ENCODE measurements at places on chromosomes 2 and 18.

- peak; percentile 65 for DNase-seq
Measured at GRCh38 chr2:201128933-201129505, 13.1 kb downstream of the CFLAR start.

DNA sequence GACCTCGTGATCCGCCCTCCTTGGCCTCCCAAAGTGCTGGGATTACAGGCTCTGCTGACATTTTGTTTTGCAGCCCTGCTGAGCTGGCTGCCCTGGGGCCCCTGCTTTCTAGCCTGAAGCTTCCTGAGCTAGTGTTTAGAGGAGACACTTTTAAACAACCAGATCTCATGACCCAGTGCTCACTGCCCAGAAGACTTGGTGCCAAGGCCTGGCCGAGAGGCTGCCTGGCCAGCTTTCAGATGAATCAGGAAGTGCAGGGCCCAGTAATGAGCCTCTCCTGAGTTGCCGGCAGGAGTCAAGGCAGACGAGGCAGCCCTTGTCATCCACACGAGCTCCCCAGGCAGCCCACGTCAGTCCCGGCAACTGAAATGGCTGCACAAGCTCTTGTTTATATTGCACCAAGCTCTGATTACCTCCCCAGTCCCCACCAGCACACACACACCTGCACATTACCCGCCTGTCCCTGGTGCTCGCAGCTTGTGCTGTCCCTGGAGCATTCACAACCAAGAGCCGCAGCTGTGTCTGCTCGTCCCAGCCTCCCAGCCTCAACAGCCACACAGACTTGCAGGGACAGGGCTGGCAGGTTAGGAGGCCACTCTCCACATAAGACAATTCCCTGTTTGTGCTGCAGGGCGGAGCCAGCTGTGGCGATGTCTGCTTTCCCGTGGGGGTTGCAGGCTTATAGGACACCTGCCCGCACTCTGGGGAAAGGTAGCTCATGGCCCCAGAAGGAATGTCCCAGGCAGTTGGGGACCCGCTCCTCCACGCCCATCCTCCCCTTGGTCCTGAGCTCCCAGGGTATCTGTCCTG is 331.2 kb upstream of the MYT1L start:
- DNase-seq = no peak

DNA sequence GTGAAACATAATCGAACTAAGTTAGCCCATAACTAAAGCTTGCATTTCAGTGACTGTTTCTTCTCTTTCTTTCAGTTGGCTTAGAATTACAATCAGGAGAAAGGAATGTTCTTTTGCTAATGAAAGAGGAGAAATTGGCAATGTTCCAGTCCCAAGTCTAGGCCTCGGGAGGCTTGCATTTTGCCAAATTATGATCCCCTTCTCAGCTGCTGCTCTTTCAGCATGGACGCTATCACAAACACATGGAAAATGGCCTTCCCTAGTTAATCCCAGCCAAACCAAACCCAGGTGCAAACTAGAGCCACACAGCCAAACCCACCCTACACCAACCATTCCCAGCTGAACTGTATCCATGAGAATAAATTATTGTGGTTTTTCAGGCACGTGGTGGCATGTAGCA is 605.2 kb upstream of the LRRTM4 start:
- DNase-seq = no peak

GRCh38 chr2:206784559-206785353 is 19.4 kb downstream of the FASTKD2 start:
- DNase-seq = no peak

GRCh38 chr2:180660207-180660606 is 320.2 kb upstream of the UBE2E3 start:
- DNase-seq = no peak

DNA sequence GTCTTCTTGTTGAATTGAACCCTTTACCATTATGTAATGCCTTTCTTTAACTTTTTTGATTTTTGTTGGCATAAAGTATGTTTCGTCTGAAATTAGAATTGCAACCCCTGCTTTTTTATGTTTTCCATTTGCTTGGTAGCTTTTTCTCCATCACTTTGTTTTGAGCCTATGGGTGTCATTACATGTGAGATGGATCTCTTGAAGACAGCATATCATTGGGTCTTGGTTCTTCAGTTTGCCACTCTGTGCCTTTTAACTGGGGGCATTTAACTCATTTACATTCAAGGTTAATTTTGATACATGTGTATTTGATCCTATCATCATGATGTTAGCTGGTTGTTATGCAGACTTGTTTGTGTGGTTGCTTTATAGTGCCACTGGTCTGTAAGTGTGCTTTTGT is 489.4 kb upstream of the TNP1 start:
- no peak for DNase-seq

DNA sequence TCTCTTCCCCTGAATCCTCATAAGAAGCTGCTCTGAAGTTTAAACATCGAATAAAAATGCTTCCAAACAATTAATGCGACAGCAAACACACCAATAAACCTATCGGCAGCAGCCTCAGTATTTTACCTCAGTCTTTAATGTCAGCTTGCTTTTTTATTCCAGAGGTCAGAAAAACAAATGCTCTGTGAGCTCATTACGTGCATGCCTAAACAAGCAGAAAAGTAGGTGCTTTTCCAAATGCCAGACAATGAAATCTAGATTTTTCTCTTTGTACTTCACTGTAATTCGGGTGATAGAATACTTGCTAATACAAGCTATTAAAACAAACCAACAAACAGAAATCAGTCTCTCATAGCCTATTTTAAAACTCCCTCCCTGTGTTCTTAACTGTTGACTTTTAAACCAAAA is 381.5 kb downstream of the NRXN1 start:
- no peak for DNase-seq

DNA sequence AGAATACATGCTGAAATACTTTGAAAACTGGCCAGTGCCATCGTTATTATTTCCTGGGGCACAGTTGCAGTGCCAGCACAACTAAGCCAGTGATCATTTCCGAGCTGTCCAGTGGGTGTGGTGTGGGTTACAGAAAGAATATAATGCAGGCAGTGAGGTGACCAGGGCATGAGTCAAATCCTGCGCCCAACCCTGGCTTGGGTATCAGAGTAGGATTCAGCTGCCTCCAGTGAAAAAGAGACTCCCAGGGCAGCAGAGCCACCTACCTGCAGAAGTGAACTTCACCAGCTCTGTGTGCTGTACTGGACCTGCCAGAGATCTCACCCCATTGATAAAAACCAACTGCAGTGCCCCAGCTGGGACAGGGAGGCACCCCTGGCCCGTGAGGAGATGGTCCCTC is 18.0 kb downstream of the SLC9A2 start:
- DNase-seq = no peak

DNA sequence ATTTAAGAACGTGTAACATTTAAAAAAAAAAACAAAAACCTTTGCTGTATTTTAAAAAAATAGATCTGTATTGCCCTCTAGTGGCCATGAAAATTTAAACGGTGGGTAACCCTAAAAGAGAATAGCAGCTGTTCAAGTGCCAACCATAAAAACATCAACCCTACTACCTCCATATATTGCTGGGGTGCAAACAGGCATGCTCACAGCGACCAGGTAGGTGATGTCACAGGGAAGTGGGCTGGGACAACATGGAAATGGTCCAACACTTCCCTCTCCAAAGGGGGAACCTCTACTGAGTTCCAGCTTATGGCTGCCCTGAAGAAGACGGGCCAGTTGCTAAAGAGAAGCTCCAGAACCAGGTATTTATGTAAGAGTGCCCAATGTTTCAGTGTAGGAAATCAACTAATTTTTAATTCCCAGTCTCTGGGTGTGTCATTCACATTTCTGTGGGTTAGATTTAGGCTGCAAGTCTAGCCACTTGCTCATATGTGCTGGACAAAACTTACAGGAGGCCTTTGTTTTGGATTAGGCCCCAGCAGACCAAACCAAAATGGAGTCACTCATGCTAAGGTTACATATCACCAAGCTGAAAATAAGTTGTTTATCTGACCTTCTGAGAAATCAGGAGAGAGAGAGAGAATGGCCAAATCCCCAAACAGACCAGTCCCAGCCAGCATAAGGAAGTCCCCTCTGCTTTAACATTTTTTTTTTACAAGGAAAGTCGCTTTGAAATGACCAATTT is 54.5 kb downstream of the SKA1 start:
- no peak for DNase-seq

DNA sequence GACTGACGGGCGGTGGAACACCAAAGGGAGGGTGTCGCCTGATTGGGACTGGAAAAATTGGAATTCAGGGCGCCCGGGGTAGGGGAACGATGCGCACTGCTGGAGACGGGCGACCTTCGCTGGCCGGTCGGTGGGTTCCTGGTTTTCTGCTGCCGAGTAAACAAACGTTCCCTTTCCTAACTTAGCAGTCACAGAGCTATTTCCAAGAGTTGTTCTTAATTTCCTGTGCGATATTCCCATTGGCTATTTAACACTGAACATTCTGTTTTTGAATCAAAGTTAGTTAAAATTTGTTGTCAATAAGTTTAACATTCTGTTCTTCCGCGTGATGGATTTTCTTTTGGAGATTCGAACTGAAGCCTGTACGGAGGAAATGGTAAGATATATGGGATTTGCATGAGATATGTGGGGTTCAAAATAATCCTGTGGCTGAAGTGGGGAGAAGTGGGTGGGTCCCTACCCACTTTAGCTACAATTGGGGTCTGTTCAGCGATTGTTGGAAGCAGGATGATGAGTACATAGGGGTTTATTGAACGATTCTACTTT is 862 bp downstream of the C18orf54 start:
- DNase-seq = no peak

GRCh38 chr18:8400193-8400752 is 209.0 kb upstream of the RAB12 start:
- no peak for DNase-seq

GRCh38 chr18:66043009-66043408 is 292.2 kb downstream of the CDH7 start:
- DNase-seq = no peak

GRCh38 chr2:175576875-175577274 is 395.4 kb upstream of the ATP5MC3 start:
- no peak for DNase-seq

- DNase-seq = peak; percentile 5
Measured at GRCh38 chr2:152566728-152567069, 150.6 kb downstream of the PRPF40A start.
